NCI-H1092 (cell line): ENCODE measurements at places on chromosomes 5 and 9.

DNA sequence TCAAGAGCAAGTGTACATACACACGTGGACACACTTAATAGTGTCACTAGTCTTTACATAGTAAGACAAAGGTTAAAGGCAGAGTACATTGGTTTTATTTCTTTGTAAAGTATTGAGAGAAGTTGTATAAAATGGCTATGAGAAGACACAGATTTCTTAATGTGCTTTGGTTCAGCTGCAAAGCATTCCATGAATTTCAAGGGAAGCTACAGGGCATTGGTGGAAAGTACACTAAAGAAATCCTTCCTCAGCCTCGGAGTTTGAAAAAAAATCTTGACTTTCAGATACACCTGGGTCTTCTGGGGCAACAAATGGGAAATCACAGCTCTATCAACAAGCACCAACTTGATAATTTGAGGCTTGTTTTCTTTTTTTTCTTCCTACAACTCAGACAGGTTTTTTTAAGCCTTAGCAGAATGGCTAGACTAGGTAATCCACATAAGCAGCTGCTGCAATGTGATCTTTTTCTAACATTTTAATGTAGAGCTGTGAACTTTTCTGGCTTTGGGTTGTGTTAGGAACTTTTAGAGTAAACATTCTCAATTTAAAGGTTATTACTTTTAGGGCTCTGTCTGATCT is 140.4 kb upstream of the FST start:
- no peak for DNase-seq

GRCh38 chr5:27266184-27266583 is 227.8 kb upstream of the CDH9 start:
- no peak for DNase-seq

GRCh38 chr5:128300181-128300580 is 216.6 kb downstream of the SLC12A2 start:
- no peak for DNase-seq

DNA sequence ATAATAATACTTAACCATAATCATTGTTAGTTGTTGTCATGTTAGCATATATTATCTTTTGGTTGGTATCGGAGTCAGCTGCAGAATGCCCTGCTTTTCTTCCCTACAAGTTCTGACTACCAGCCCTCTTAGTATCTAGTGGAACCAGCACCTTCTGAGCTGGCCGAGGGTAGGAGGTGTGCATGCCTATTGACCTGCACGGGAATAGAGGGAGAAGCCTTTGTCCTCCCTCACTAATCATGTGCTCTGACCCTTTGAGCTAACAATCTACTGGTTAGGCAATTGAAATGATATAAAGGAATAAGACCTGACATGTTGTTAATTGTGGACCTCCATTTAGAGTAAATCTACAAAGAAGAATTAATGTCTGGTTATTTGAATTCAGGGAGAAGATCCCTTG is 4.1 kb downstream of the PCSK5 start:
- DNase-seq = no peak

DNA sequence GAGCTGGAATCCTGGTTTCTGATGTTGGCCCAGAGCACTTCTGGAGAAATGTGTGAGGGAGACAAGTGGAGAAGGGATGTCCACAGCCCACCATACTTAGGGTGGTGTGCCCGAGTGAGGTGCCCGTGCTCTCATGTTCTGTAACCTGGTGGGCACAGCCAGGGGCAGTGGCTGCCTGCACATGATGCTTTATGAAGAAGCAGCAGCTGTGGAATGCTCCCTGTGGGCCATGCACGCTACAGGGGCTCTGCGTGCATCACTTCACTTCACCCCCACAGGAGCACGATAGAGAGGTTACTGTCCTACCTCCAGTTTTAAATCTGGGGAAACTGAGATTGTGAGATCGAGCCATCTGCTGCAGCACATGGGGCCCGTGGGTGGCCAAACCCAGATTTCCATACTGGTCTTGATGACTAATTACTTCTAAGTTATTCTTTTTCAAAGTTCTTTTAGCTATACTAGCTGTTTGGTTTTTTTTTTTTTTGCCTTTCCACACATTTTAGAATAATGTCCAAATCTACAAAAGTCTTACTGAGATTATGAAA is 441.6 kb downstream of the GADD45G start:
- DNase-seq = no peak

DNA sequence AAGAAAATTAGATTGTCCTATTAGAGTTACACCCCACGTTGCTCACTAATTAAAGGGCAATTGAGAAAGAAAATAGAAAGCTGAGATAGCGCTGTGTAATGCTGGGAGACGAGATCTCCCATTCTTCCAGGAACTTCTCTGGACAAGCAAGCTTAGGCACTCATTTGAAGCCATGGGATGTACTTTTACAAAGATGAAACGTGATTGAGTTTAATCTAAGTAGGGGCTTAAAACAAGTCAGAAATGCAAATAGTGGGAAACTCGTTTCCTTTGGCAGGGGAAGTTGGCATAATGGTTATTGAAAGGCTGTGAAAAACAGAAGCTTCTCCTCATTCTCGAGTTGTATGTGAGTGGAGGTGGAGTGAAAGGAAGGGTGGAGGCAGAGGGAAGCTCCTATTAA is 3.7 kb downstream of the PRDM6 start:
- DNase-seq = no peak

DNA sequence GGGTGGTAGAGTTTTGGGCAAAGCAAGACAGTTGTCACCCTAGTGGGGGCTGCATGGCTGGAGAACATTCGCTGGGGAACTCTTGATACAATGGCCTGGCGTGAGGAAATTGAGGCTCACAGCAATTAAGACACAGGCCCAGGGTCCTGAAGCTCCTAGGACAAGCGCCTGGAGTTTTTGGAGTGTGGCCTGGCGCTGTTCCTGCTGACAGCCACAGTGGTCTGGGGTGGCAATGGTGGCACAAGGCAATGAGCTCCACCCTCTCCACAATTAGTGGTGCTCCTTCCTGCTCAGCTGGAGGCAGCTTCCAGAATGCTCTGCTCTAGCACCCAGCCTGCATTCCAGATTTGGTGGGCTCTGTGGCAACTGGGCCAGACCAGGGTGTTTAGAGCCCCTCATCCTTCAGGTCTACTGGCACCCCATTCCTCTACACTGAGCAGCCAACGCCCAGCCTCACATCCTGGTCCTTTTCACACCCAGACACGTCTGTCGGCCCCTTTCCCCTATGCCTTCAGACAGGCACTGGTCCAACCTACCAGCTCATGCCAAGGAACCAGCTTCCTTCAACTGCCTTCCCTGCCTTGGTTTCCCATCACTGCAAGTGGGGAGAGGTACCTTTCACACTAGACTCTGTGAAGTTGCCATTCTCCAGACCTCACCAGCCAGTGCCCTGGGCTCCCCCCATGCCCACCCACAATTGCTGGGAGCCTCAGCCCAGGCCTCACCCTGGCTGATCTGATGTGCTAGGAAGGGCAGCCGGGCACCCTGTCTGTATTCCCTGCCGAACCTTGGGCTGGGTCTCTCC is 138.1 kb upstream of the COL5A1 start:
- no peak for DNase-seq

GRCh38 chr5:81665795-81666194 is 85.1 kb downstream of the SSBP2 start:
- no peak for DNase-seq

DNA sequence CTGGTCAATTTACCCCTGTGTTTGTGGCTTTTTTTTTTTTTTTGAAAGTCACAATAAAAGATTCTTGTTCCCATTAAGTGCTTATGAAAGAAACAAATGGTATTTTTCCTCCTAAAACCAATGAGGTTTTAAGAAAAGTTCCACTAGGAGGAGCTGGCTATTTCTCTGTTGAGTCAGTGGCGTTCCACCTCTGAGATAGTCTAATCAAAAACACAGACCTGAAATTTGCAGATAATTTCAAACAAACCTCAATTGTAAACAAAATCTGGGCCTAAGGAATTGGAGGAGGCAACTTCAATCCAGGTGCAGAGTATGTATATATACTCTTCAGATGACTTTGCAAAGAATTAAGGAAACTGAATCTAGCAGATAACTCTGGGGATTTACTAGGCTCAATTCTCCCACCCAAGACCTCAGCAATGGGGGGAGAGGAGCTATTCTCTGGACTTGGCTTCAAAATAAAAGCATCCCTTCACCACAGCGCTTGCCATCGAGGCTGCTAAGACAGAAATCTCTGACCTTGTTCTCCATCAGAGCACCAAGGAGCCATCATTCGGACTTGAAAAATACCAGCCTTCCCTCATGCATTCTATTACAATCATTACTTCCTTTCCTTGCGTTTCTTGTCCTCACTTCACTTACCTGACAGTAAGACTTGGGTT is 52.4 kb downstream of the FANCC start:
- DNase-seq = no peak

- DNase-seq = no peak
Measured at GRCh38 chr5:169331292-169331852, 30.4 kb upstream of the SLIT3 start.

DNA sequence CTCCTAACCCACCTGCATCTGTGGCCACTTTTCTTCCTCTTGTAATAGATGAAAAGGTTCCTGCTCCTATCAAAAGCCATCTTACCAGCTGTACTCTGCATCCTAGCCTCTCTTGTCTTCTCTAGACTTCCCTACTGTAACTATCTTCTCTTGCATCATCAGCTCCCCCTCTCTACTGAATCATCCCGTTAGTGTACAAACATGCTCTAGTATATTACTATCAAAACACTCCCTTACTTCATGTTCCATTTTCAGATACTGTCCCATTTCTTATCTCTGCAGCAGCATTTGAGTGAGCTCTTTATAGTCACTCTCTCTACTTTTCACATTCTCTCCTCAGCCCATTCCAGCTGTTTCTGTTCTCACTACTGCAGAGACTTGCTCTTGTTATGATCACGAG is 2.8 kb downstream of the SRA1 start:
- DNase-seq = no peak

GRCh38 chr9:137158625-137159024 is 11.2 kb downstream of the LRRC26 start:
- no peak for DNase-seq

DNA sequence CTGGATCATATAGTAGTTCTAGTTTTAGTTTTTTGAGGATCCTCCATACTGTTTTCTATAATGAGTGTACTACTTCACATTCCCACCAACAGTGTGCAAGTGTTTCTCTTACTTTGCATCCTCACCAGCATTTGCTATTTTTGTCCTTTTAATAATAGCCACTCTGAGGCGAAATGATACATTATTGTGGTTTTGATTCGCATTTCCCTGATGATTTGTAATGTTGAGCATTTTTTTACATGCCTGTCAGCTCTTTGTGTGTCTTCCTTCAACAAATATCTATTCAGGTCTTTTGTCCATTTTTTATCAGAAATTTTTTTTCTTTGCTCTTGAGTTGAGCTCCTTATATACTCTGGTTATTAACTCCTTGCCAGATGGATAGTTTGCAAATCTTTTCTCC is 114.0 kb downstream of the ADAMTSL1 start:
- DNase-seq = no peak

GRCh38 chr5:61788548-61788947 is 456.5 kb downstream of the ZSWIM6 start:
- no peak for DNase-seq

GRCh38 chr5:171447226-171447625 is 27.8 kb downstream of the FGF18 start:
- no peak for DNase-seq

DNA sequence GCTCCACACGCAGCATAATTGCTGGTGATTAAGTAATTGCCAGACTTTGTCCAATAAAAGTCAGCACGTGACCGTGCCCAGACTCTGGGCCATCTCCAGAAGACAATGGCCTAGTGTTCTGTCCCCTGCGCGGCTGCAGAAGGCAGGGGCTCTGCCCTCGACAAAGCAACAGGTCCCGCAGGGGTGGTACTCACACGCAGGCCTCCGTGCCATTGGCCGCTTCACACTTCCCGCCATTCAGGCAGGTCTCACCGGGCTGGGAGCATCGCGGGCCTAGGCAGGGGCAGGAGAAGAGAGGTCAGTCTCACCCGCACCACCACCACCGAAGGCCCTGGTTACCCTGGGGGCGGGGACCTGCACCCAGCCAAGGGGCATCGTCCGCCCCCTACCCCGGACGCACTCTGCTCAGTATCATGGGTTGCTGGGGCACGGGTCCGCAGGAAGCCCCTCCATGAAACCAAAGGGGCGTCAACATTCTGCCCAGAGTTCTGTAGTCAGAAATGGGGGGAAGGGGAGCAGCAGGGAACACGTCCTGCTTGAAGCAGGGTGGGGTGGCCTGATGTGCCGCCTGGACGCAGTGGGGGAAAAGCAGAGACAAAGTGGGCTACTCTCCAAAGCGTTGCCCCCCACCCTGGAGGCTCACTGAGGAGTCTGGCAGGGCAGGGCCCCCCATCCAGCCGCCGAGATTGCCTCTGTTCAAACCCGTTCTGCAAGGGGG is 1.9 kb downstream of the NOTCH1 start:
- no peak for DNase-seq

GRCh38 chr5:18048449-18048848 is 414.2 kb downstream of the TAF11L14 start:
- peak; percentile 32 for DNase-seq

DNA sequence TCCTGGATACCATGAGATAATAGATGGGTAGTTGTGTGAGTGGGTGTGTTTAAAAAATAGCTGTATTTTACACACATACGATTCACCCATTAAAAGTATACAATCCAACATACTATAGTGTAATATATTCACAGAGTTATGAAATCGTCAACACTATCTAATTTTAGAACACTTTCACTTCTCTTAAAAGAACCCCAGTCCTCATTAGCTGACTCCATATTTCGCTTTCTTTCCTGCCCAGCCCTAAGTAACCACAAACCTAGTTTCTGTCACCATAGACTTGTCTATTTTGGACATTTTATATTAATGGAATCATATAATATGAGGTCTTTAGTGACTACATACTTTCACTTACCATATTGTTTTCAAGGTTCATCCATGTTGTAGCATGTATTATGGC is 63.8 kb upstream of the S1PR3 start:
- no peak for DNase-seq

DNA sequence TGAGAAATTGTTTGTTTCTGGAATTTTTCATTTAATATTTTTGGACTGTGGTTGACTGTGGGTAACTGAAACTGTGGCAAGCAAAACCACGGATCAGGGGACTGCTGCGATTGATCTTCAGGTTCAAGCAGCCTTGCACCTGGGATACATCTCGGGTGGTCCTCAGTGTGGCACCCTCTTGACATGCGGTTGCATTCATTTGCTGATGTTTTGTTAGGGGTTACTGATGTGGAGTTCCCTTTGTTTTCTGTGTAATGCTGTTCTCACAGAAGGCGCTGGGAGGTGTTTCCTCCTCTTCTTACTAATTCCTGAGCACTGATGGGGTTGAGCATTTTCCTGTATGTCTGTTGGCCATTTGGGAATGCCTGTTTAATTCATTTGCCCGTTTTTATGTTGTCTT is 60.4 kb downstream of the EHMT1 start:
- DNase-seq = no peak

DNA sequence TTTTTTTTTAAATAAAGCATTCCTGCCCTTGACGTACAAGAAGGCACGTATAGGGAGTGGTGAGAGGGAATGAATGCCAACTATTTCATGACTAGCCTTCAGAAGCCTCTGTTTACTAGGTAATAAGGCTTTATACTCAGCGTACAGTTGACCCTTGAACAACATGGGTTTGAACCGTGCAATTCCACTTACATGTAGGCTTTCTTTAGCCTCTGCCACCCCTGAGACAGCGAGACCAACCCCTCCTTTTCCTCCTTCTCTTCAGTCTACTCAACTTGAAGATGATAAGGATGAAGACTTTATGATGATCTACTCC is 22.5 kb downstream of the CDC42SE2 start:
- no peak for DNase-seq

- no peak for DNase-seq
Measured at GRCh38 chr9:21030389-21031035, 928 bp downstream of the HACD4 start.

GRCh38 chr9:110188991-110189390 is 19.0 kb downstream of the C9orf152 start:
- DNase-seq = peak; percentile 28
